ENCODE measurements at places on chromosomes 2 and 18.

- no peak for DNase-seq
Observed at GRCh38 chr18:990197-990596, 85.5 kb downstream of the ADCYAP1 start.

DNA sequence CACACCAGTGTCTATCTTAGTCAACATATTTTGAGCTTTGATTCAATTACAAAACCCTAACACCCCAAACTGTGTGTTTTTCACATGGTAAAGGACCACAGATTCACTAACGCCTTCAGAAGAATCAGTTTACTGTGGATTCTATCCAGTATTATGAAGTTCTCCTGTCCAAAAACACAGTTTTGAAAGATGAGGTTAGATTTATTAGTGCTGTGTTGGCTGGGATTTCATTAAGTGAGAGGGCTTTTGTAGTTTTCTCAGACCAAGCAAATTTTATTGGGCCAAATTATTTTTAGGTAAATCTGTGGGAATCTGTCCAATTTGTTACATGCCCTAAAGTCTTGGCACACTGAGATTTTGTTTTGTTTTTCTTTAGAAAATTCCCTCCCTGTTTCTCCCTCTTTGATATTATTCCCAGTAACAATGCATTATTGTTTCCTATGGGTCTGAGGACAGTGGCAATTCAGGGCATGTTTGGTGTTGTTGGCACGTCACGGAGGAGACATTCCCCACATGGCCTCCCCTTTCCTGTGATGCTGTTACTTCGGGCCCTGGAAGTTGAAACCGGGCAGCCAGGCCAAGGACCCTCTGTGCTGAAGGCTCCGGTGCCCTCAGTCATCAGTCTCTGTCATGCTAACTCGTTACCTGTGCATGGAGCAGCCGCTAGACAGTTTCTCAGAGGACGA, 87.5 kb upstream of the ALKAL2 start:
- DNase-seq = no peak

DNA sequence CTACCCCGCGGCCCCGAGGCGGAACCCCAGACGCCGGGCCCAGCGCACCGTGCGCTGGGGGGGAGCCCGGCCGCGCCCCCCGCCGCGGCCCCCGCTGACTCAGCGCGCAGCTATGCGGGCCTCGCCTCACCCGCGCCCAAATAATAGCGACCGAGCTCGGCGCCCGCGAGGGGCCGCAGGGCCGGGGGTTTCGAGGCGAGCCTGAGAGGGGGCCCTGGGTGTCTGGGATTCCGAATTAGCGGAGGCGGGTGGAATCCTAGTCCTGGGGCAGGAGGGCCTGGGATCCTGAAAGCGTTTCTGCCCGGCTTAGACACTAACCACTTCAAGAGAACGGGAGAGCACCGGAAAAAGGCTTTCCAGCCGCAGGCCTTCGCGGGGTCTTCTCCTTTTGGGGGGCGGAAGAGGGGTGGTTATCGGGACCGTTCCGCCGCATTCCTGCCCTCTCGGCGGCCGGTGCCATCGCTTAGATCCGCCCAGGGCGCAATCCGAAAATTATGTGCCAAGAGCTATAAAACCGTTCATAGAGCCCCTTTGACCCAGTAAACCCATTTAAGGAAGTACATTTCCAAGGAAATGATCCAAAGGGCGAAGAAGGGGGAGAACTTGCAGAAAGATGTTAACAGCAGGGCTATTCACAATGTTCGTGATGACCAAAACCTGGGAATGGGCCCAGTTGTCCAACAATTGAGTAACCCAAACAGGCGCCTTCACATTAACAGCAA, 681 bp upstream of the ROCK2 start:
- peak; percentile 52 for DNase-seq

DNA sequence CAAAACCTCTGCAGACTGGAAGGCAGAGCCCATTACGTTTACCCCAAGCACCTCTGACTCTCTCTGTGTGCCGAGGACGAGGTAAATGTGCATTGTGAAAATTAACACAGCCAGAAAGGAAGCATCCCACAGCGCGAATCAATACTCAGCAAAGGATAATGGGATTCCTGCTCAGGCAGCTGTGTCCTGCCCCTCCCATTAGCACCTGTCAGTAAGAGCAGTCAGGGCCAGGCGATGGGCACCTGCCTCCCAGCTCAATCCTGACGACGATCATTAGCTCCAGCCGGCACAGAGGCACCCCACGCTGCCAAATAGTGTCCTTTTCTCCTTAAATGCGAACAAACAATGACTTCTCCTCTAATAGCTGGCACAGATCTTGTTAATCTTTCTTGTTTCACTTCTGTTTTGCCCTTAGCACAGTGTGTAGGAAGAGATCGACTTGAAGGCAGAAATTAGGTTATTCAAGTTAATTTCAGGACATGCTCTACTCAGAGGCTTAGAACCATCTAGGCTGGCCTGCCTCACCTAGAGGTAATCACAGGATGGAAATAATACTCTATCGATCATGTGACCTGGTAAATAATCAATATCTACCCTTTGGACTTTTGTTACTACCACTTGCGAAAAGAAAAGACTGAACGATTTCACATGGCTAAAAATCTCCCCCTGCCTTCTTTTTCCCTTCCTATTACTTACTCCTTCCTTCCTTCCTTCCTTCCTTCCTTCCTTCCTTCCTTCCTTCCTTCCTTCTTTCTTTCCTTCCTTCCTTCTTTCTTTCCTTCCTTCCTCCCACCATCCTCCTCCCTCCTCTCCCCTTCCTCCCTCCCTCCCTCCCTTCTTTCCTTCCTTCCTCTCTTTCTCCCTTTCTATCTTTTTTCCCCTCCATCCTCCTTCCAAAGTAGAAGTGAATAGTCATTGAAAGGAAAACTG, 487.9 kb upstream of the ID2 start:
- no peak for DNase-seq

DNA sequence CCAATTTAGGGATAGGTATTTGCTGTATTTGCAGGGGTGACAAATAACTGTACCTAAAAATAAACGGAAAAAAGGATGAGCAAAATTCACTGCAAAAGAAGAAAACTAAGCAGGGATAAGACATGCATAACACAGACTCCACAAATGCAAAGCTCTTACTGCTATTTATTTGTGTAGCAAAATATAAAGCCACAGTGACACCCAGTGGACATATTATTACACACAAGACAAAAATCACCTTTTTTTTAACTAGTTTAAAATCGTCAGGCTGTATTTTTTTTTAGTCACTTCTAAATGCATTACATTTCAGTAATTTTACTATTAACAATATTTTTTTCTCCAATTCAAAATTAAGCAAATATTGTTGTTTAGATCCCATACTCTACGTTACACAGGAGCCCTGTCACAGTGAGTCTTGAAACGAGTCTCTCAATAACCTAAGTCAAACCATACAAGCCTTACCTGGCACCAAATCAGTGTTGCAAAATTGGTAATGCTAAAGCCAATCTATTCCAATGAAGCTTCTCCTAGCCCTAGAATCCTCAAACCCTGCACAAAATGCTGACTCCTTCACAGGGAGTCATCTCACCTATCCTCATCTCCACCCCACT, 23.7 kb downstream of the METTL4 start:
- DNase-seq = no peak

- peak; percentile 87 for DNase-seq
Observed at GRCh38 chr18:23231340-23232021, 96.2 kb downstream of the CABLES1 start.

- no peak for DNase-seq
Observed at GRCh38 chr2:223566396-223566795, 35.8 kb downstream of the SCG2 start.

GRCh38 chr2:205771666-205772065, 89.4 kb downstream of the NRP2 start:
- DNase-seq = no peak

- DNase-seq = no peak
Observed at GRCh38 chr2:35963357-35963756, 392.2 kb upstream of the CRIM1 start.

DNA sequence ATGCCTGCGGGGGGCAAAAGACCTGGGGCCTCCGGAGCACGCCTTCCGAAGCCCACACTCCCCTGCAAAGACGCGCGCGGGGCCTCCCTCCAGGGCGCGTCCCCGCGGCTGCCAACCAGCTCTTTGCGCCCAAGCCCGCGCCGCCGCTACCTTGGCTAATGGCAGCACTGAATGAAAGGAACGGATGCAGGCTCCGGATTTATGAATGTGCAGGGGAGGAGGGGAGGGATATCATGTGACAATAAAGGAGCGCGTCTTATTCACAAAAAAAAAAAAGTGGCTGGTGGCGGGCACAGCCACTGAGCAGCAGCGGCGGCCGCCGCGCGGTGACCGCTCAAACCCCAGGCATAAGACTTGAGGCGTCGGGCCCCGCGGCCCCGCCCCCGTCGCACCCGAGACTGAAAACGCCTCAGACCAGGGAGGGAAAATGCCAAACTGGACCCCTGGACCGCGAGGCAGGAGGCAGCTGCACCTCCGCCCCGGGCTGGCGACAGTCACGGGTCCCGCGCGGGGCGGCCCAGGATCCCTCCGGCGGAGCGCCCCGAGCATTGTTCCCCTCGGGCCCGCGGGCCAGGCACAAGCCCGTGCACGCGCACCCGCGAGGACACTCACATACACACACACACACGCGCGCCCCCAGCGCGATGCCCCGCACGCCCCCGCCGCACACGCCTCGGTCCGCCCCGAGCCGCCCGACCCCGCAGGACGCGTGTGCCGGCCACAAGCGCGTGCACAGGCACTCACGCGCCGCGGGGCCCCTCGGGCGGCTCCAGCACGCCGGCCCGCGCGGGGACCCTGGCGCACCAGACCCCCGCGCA, 1.6 kb downstream of the SPRED2 start:
- no peak for DNase-seq

DNA sequence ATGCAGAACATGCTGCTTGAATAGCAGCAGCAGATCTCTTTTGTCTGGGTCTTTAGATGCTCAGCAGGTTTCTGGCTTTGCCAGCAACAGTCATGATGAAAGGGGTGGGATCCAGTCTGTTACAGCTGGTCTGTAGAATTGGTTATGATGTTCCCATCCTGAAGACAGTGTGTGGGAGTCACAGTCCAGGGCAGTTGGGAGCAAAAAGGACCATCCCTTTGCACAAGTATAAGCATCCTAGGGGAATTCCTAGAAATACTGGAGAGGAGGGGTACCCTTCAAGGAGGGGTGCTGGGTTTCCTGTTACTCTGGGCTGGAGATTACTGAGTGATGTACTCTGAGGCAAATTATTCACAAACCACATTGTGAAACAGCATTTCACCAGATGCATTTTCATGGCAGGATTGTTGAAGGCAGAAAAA, 119.9 kb upstream of the RND3 start:
- no peak for DNase-seq

DNA sequence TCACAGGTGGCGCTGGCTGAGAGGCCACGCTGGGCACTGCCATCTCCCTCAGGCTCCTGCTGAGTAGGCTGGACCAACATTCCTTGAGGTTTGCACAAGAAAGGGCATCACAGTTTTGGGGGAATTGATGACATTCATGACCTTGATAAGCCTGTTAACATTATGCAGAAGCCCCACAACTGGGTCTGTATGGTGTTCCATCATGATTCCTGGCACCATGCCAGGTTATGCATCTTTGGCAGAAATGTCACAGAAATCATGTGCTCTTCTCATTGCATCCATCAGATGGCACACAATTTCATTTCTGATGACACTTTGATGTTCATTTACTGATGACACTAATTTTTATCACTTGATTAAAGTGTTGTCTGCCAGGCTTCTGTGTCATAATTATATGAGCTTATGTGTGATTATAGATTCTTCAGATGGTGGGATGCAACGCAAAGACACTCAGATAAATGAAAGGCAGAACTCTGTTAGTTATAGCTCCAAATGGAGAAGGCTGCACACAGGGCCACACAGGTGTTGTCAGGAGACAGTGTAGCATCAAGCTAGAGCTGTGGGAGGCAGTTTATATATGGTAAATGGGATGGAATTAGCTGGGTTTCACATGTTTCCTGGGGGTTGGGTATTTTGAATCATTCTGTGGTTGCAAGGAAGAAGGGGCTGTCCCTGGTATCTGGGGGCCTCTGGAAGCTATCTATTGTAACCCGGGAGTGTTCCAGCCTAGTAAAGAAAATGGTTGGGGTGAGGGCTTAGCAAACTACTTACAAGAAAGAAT, 191.3 kb downstream of the SLC39A10 start:
- no peak for DNase-seq

DNA sequence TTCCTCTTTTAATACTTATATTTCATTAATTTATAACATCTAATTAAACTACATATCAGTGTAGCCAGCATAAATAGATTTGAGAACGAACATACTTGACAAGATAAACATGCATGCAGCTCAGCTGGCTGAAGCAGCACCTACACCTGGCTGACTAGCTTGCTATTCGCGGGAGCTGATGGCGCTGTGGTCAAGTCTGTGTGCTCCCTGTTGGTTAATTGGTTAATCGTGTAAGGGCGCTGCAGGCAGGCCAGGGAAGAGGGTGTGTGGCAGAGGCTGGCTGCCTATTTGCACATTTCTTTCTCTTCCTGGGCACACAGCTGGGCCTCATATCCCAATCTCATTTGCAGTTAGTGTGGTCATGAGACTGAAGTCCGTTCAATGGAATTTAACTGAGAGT, 14.5 kb upstream of the VWA3B start:
- no peak for DNase-seq

- peak; percentile 20 for DNase-seq
Observed at GRCh38 chr2:44553456-44553855, 191.7 kb downstream of the CAMKMT start.

DNA sequence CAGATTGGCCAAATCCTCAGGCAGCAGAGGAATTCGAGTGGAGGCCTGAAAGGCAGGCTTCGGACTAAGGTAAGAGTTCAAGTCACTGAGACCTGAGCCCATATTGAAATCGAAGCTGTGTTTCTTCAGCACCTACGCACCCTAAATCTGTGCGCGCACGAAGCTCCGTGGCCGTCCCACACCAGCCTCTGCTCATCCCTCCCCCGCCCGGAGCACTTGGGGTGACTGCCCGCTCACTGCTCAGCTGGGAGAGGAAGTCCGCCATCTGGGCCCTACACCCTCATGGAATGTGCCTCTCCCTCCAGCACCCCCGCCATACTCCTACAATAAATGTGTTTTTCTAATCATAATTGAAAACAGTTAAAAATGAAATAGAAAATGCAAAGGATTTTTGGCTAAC, 734.5 kb downstream of the GALR1 start:
- no peak for DNase-seq

DNA sequence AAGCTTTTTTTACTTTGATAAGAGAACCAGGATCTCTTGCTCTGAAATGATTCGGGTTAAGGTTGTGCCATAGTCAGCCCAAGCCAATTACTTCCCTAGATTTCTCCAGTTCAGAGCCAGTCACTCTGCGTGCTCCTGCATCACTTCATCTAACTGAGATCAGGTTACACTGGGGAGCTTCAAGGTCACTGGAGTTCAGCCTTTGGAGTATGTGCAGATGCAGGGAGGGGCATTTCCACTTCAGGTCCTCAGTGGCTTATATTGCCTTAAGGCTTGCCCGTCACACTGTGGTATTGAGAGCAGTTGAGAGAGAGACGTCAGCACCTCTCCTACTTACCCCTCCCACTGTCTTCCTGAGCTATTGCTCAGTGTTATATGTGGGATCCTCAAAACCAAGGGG, 317.8 kb downstream of the EPHA4 start:
- DNase-seq = no peak

GRCh38 chr2:57569396-57569795, 477.2 kb upstream of the VRK2 start:
- DNase-seq = no peak

Data from fibroblast of skin of left quadriceps (primary cell).